ENCODE measurements at places on chromosomes 6 and 20. TPM values are rescaled to one million over a fixed set of nuclear protein-coding genes. Genes with fewer than 3 reads are reported as not detected.

Gene GNAS-AS1
- 0.36 TPM for total RNA-seq

Gene ZNF133
- total RNA-seq, result 18.8 TPM

Gene MYLIP
- 18.0 TPM for total RNA-seq

Gene TMEM151B
- total RNA-seq, result 0.81 TPM

Gene CALHM6
- 8.6 TPM for total RNA-seq

Gene MROH8
- 4.9 TPM for total RNA-seq

Gene SAMD5
- 1.1 TPM for total RNA-seq

Gene SLCO4A1
- total RNA-seq, result 13.2 TPM

Gene SDC4
- 80.8 TPM for total RNA-seq

Gene METTL24
- 41.0 TPM for total RNA-seq

Gene MACROD2
- total RNA-seq, result 9.3 TPM

Gene TSBP1
- not detected for total RNA-seq

Gene AVP
- not detected for total RNA-seq

All from sigmoid colon (tissue), 7 donors.